Stimulated activated CD8-positive, alpha-beta memory T cell treated with anti-CD3 and anti-CD28 coated beads, Interleukin-15, amount 100 ng/mL, for 24 hours (primary cell): ENCODE measurements at places on chromosomes 16 and 17.

DNA sequence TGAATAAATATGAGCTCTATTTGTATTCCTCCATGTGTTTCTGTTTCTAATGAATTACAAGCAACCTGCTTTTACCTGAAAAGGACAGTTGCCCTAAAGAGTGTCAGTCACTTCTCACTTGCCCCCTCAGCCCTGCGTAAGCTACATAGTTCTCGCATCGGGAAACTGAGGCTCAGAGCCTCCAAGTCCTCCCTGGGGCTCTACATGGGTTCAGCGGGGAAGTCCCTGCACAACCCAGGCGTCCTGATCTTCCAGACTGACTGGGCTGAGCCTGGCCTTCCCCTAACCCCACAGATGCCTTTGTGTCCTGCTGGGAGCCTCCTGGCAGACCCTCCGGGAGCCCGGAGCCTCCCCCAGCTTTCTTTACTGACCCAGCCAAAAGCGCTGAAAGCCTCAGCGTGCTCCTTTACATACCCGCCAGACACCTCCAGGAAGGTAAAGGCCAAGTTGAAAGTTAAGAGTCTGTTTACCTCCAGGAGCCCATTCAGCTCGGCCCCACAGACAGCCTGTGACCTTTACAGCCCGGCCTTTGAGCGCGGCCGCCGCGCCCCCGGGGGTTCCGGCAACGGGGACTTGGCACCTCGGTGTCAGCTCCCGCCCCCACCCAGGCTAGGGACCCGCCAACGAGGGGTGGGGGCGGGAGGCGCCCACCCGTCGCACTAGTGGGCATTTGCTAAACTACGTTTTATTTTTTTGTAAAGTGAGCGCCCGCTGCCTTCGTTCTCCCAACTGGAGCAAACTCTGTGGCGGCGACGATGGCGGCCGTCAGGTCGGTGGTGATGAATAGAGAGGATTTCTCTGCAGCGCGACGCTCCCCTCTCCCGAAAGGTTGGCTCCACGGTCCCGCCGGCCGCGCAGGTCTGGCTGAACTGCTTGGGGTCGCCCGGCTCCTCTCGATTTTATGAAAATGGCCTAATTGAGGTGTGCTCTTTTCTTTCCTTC, 4.4 kb upstream of the HOXB13 start:
- no peak for DNase-seq

DNA sequence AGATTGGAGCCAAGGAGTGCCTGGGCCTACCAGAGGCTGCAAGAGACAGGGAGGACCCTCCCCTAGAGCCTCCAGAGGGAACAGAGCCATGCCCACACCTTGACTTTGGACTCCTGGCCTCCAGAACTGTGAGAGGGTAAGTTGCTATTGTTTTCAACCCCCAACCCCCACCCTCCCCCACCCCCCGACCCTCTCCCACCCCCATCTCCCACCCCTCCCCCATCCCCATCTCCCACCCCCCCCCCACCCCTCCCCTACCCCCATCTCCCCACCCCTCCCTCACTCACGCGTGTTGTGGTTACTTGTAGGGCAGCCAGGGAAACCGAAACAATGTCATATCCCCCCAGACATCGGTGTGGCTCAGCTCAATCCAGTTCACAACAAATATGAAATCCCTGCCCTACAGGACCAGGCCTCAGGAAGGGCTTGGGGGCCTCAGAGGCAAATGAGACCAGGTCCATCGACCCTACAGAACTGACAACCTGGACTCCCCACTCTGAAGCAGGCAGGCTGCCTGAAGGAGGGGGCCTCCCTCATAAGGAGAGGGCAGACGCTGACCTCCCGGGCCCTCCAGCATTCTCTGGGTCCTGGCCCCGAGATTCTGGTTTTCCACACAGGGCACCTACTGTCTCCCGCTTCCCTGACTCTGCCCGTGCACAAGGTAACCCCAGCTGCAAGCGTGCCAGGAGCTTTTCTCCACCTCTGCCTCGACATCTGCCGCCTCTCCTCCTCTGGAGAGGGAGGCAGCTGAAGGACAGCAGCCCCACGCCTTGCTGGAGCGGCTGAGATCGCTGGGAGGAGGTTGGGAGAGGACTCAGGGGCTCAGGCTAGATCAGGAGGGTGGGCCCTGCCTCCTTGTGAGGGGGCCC, 3.0 kb upstream of the ZCCHC14 start:
- no peak for DNase-seq

GRCh38 chr16:89973654-89974335, 25.2 kb downstream of the DEF8 start:
- DNase-seq, result no peak

- no peak for DNase-seq
Observed at GRCh38 chr17:73612031-73612472, 32.2 kb downstream of the SDK2 start.

GRCh38 chr16:82990155-82990554, 363.4 kb downstream of the CDH13 start:
- no peak for DNase-seq

GRCh38 chr17:81060416-81060815, 25.5 kb downstream of the BAIAP2 start:
- DNase-seq, result no peak

DNA sequence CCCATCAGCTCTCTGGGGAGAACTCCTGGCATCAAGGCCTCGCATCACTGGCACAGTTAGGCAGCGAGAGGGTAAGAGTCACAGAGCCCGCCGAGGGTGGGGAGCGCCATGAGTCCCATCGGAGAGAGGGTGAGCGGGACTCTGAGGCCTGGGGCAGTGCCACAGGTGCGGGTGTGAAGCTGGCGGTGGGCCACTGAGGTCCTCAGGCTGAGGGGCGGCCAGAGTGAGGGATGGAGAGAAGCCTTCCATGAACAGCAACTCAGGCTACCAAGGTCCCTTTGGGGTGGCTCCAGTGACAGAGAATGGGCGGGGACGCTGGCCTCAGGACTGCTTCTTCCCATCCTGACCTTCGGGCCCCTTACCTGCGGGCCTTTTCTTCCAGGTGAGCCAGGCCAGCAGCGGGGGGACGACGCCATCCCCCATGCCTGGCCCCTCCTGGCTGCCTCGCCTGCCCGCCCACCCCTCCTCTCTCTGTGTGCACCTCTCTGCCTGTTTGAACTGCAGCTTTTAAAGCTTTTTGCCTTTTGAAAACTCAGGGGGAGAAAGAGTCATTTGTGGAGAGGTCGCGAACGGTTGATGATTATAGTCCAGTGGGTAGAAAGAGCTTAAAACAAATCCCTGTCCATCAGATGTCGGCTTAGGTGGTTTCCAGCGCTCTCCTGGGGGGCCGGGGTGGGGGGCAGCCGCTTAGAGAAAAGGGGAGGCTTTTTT, 149.3 kb upstream of the GSE1 start:
- no peak for DNase-seq

GRCh38 chr17:77649717-77650211, 308.7 kb upstream of the TNRC6C start:
- DNase-seq, result no peak
